ENCODE measurements at places on chromosomes 16 and 17. TPM values are rescaled to one million over a fixed set of nuclear protein-coding genes. Genes with fewer than 3 reads are reported as not detected.

Gene LPO
- not detected for total RNA-seq

DNA sequence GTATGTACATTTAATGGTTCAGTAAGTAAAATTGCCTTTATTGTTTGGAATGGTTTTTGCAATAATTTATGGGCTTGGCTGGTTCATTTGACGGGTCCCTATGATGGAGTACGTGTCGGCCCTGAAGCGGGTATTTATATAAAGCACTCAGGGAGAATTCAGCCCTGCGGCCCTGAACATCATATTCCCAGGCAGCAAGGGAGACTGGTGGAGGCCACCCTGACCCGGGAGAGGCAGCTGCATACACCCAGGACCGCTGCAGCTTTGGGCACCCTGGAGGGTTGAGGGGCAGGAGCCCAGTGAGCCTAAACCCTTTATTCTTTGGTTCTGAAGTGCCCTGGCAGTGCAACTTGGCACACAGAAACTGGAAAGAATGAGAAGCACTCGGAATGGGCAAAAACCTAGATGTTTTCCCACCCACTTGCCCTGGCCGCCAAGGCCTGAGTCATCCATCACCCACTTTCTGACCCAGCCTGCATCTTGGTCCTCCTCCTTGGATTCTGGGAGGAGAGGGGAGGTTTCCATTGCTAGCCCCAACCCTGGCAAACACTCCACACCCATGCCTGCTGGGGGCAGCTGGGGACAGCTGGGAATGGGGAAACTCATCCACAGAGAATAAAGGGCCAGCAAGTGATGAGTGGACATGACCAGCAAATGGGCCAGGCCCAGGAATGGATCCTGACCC is 162.2 kb upstream of the TNRC6C start:
- DNase-seq: peak; percentile 81

- peak; percentile 45 for DNase-seq
Observed at GRCh38 chr17:42608305-42609181, 631 bp downstream of the RETREG3 start.

Gene DOC2B
- not detected for total RNA-seq

Gene LRRC75A
- 0.13 TPM for total RNA-seq

DNA sequence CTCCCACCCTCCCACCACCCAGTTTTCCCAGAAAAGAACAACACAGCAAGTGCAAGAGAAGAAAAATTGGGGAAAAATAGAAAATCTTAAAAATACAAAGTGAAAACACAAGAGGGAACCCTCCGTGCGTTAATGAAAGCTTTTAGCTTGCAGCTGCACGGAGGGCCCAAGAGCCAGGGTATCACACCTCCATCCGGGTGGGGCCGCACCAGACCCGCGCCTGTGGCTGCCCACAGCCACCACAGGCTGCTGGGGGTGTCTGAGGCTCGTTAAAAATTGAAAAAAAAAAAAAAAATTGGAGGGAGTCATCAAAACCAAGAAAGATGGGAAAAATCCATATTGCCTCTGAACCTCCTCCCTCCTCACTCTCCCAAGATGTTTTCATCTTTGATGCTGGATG is 18.6 kb downstream of the ENGASE start:
- DNase-seq: peak; percentile 24

GRCh38 chr17:81135505-81136278 is 29.6 kb upstream of the PVALEF start:
- no peak for DNase-seq

Gene SLC6A2
- not detected for total RNA-seq

Gene ENDOV
- 50.3 TPM for total RNA-seq

- peak; percentile 26 for DNase-seq
Observed at GRCh38 chr16:28587386-28587785, 9.5 kb downstream of the SULT1A2 start.

DNA sequence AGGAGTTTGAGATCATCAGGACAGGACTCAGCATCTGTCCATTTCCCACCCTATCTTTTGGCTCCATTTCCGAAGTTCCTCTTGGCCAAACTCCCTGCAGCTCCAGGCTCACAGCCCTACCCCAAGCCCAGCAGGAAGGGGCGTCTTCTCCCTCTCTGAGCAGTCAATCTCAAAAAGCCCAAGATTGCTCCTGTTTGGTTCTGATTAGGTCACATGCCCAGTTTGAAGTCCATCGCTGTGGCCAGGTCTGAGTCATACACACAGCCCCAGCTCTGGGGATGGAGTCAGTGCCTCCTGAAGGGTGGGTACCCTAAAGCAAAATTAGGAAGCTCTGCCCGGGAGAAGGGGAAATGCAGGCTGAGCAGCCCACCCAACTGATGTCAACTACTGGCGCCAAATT is 23.9 kb downstream of the SNX20 start:
- DNase-seq: peak; percentile 35

Gene GALR2
- not detected for total RNA-seq

Gene UBALD1
- 9.9 TPM for total RNA-seq

DNA sequence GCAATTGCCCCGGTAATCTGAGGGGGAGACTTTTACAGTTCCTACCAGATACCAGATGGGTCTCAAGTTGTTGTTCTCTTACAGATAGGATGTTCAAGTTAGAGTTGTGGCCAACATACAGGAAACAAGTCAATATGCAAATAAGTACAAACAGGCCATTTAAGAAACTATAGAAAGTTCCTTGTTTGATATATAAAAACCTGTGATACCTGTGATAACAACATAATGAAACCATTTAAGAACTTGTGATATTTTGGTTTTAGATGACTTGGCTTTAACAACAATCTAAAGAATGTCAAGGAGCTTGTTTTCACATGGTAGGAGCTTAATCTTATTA is 16.8 kb downstream of the CDR2 start:
- no peak for DNase-seq

- peak; percentile 38 for DNase-seq
Observed at GRCh38 chr16:6016530-6017184, 919.1 kb upstream of the EEF2KMT start.

GRCh38 chr16:50684823-50685461 is 3.8 kb upstream of the SNX20 start:
- DNase-seq: no peak

DNA sequence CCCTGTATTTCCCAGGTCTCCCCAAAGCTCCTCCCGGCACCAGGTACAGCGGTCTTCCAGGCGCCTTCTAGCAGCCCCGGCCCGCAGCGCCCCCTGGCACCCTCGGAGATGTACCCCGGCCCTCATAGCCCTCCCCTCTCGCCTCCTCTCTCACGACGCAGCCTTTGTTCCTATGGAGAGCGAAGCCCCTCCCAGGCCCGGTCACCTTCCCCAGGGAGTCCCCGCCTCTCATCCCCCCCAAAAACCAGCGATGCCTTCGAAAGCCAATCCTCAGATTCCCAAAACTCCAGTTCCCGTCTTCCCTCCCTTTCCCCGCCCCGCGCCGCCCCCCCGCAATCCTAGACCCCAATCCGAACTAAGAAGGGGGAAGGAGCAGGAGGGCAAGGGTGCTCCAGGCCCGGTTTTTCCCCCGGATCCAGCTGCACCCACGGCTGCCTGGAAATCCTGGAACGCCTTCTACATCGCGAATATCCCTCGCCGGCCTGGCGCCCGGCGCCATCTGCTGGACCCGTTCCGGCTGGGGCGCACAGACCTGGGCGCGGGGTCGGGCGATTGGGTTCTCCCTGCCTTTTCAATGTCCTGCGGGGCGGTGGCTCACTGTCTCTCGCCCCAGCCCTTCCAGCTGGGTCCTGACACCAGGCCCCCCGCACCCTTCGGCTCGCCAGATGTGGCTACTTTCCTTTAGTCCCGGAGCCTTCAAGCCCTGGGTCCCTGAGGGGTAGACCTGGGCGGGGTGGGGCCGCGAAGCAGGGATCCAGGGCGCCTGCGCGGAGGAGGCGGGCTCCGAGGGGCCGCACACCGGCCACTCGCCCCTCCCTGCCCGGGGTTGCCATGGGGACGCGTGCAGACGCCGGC is at the start of gene DNAH2:
Gene DNAH2, plus strand, starts transcription at position 844 of the 855 bp plus-strand sequence. CDS start 1,991 bp downstream, outside the sequence.
- peak; percentile 91 for DNase-seq
